ENCODE measurements at places on chromosomes 16 and 17. TPM values are rescaled to one million over a fixed set of nuclear protein-coding genes. Genes with fewer than 3 reads are reported as not detected.

RHBDL3 gene
- under 0.01 TPM for total RNA-seq

RAB26 gene
- 0.33 TPM for total RNA-seq

PYY gene
- total RNA-seq, result not detected

VAT1L gene
- total RNA-seq, result not detected

PTX4 gene
- total RNA-seq, result not detected

TPSAB1 gene
- total RNA-seq, result not detected

VAMP2 gene
- total RNA-seq, result 2.8 TPM

SLC2A4 gene
- not detected for total RNA-seq

KCNJ12 gene
- total RNA-seq, result 0.39 TPM

PPM1E gene
- total RNA-seq, result not detected

SGF29 gene
- total RNA-seq, result 12.2 TPM

KRTAP4-4 gene
- total RNA-seq, result not detected
